ENCODE measurements at places on chromosomes 1 and 21.

GRCh38 chr1:4176841-4177240 lies 276.8 kb upstream of the C1orf174 start:
- no peak for DNase-seq

GRCh38 chr1:192573499-192573898 lies 2.1 kb upstream of the RGS1 start:
- DNase-seq = no peak

DNA sequence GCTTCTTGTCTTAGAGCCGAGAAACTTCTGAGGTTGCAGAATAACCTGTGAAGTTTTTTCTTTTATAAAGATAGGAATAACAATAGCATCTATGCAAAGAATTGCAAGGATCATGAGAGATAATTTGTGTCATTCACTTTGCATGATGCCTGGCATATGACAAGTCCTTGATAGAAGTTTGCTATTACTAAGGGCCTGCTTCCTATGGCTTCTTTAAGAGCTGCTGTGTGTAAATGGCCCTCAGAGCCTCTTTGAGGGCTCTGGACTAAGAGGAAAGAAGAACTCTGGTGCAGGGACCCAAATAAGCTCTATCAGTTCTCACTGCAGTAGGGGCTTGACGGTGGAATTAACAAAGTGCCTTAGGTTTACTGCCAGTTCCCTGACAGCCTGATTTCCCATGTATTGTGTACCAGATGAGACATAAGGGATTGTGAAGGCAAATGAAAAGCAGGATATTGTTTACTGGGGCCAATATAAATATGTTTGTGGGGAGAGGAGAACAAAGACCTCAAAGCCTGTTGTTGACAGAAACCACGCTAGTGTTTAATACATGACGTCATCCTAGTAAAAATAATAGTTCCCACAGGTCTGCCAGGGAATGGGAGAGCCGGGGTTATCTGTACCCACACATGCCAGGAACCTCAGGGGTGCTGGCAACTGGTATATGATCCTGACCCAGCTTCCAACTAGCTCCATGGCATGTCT lies 131.2 kb upstream of the UBE2U start:
- DNase-seq = no peak

DNA sequence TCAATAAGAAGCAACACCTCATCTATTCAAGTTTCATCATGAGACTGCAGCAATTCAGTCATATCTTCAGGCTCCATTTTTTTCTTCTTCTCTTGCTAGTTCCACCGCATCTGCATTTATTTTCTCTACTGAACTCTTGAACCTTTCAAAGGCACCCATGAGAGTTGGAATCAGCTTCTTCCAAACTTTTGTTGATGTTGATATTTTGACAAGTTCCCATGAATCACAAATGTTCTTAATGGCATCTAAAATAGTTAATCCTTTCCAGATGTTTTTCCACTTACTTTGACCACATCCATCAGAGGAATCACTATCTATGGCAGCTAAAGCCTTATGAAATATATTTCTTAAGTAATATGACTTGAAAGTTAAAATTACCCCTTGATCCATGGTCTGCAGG lies 434.3 kb downstream of the GPATCH2 start:
- no peak for DNase-seq

All from activated CD4-positive, alpha-beta T cell treated with anti-CD3 and anti-CD28 coated beads, Interleukin-2, amount 50 U/mL, for 1 hour (primary cell).